Tibial nerve (tissue), 4 donors: ENCODE measurements at places on chromosomes 12 and 14. TPM values are rescaled to one million over a fixed set of nuclear protein-coding genes. Genes with fewer than 3 reads are reported as not detected.
A peak's percentile ranks its signal among the peaks of the same experiment; 100 is the strongest.

RAD51AP1 gene
- 2.5 TPM for total RNA-seq

ABHD12B gene
- not detected for total RNA-seq

CDC42BPB gene
- total RNA-seq = 127 TPM

WNT1 gene
- total RNA-seq = not detected

GRCh38 chr14:53547593-53547992, 394.5 kb upstream of the DDHD1 start:
- no peaks in the 10 kb centered on the region for H3K4me1 ChIP-seq
- DNase-seq = no peak
- no peaks in the 10 kb centered on the region for H3K27me3 ChIP-seq
- no peaks in the 10 kb centered on the region for H3K36me3 ChIP-seq

DNA sequence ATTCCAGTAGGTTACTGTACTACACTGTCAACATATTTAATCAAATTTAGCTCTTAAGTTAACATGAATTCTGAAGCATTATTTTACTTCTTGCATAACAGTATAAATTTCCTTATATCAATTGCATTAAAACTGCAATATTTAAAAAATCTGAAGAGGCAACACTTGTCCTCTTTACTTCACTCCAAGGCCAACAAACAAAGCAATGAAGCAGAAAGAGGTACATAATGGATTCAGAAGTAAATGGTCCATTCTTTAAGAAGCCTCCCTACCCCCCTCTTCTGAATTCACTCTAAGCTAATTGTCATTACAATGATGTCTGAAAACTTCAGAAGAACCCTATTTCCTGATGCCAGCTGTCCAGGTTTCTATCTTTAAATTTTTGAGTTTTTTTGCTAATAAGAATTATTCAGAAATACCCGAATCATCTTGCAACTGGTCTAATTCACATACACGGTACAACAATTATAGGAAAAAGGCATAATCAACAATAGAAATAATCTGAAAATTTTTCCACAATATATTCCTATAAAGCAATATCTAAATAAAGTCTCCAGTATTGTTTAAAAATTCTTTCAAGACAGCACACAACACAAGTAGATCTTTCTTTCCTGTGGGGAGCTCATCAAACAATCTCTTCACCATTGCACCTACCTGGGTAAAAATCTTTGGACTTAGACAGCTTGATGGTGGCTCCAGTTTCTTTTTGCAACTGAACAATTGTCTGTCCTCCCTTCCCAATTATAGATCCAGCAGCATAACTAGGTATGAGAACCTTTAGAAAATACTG, 2.9 kb downstream of the NOVA1 start:
- peak overlapping the region; percentile 54 for H3K4me3 ChIP-seq
- H3K4me1 ChIP-seq = no peaks in the 10 kb centered on the region
- no peak for DNase-seq
- H3K36me3 ChIP-seq = no peaks in the 10 kb centered on the region

GRCh38 chr12:26460361-26460760, 265.0 kb downstream of the SSPN start:
- peaks cover 3% of the 10 kb centered on the region for H3K36me3 ChIP-seq
- no peak for DNase-seq
- H3K27ac ChIP-seq = no peak overlapping the region

GRCh38 chr14:21024585-21025370, at the start of gene NDRG2:
NDRG2 (minus strand) TSS chr14:21025061; CDS start chr14:21023315, 1,746 bp downstream.
- H3K4me1 ChIP-seq = peaks cover 7% of the 10 kb centered on the region
- H3K27ac ChIP-seq = peak within 1 kb of the TSS; percentile 99
- peak; percentile 72 for DNase-seq
- peaks cover 26% of the 10 kb centered on the region for H3K36me3 ChIP-seq

DNA sequence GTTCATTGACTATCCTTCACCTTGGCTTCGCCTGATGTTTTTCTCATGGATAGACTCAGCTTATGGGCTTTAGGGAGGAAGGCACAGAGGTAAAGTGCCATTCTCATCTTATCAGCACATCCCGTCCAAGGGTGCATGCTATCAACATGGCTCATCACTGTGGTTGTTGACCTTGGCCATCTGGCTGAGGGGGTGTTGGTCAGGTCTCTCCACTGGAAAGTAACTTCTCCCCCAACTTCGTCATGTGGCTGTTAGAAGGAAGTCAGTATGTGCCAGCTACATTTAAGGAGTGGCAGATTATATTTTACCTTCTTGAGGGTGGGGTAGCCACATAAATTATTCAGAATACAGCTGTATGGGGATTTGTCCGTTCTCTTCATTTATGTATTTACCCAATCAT, 68.9 kb downstream of the EML1 start:
- no peaks in the 10 kb centered on the region for H3K4me1 ChIP-seq
- no peak overlapping the region for H3K4me3 ChIP-seq
- no peak for DNase-seq
- H3K27ac ChIP-seq = no peak overlapping the region

DNA sequence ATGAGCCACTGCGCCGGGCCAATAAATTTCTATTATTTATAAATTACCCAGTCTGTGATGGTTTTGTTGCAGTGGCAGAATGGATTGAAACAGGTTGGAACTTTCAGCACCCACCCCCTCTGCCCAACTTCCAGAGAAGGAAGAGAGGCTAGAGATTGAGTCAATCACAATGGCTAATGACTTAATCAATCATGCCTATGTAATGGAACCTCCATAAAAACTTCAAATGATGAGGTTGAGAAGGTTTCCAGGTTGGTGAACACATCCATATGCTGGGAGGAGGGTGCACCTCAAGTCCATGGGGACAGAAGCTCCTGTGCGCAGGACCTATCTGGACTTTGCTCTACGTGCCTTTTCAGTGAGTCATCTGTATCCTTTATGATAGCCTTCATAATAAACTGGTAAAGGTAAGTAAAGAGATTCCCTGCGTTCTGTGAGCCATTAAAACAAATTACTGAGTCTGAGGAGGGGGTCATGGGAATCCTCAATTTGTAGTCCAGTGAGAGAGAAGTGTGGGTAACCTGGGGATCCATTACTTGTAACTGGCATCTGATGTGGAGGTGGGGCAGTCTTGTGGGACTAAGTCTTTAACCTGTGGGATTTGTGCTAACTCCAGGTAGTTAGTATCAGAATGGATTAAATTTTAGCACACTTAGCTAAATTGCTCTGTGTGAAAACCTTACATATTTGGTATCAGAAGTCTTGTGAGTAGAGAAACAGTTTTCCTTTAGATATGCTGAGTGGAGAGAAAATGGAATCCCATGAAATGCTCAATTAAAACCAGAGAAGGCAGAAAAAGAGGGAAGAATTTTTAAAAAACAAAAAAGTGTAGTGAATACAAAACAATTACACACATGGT, 11.7 kb upstream of the NGDN start:
- H3K4me1 ChIP-seq = no peaks in the 10 kb centered on the region
- no peaks in the 10 kb centered on the region for H3K36me3 ChIP-seq
- peaks cover 9% of the 10 kb centered on the region for H3K27me3 ChIP-seq
- DNase-seq = no peak
- H3K4me3 ChIP-seq = no peak overlapping the region

DNA sequence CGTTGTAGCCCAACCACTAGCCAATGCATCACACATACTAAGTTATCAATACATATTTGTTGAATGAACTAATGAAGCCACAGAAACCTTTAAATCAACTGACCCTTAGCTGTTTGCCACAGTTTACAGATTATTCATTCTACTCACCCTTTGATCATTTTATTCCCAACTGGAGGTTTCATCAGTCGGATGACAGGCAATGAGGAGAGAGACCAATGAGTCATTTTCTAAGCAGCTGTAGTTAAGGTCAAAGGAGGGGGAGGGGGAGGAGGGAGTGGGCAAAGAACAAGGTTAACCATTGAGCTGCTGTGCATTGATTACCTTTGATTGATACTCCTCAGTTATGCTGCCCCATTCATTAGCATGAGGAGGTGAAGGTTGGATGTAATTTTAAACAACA, 469.5 kb downstream of the VRK1 start:
- no peaks in the 10 kb centered on the region for H3K36me3 ChIP-seq
- H3K4me1 ChIP-seq = no peaks in the 10 kb centered on the region
- H3K27me3 ChIP-seq = no peaks in the 10 kb centered on the region
- H3K4me3 ChIP-seq = no peak overlapping the region
- H3K27ac ChIP-seq = no peak overlapping the region
- DNase-seq = no peak

- H3K27me3 ChIP-seq = peaks cover 3% of the 10 kb centered on the region
- DNase-seq = no peak
- H3K4me3 ChIP-seq = no peak overlapping the region
- H3K27ac ChIP-seq = no peak overlapping the region
These were observed 131.9 kb downstream of the HMGA2 start for GRCh38 chr12:65956056-65956738.

GRCh38 chr12:116712458-116713303, 25.2 kb downstream of the SPRING1 start:
- H3K27ac ChIP-seq = peak overlapping the region; percentile 74
- H3K4me1 ChIP-seq = peaks cover 47% of the 10 kb centered on the region
- no peaks in the 10 kb centered on the region for H3K36me3 ChIP-seq
- H3K27me3 ChIP-seq = peaks cover 4% of the 10 kb centered on the region
- H3K4me3 ChIP-seq = no peak overlapping the region

DNA sequence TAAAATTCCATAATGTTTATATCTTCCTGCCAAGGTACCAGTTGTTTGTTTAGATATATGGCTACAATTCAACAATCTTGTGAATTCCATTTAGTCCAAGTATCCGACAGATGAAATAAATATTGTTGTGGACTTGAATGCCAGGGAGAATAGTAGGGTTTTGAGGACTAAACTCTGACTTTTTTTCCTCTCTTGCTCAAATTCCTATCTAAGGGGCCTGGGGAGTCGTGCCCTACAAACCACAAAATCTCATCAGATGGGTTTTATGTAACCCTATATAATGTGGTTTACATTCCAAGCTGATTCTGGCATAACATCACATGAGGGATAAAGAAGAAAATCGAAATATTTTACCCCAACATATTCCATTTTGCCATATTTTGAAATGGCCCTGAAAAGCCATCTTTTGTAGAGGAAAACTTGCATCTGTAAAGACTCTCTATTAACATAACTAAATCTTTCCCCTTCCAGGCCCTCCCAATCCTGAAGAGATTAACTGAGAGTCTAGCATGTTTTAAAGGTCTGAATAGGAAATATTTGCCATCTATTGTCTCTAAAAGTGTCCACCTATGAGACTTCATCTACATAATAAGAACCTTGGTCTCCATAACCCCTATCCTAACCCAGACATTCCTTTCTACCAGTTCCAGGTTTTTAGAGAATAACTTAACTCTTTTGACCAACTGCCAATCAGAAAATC, 184.7 kb upstream of the KITLG start:
- H3K4me1 ChIP-seq = no peaks in the 10 kb centered on the region
- DNase-seq = no peak
- no peaks in the 10 kb centered on the region for H3K27me3 ChIP-seq
- no peak overlapping the region for H3K27ac ChIP-seq
- no peak overlapping the region for H3K4me3 ChIP-seq
- H3K36me3 ChIP-seq = no peaks in the 10 kb centered on the region

- H3K4me3 ChIP-seq = no peak overlapping the region
- H3K36me3 ChIP-seq = no peaks in the 10 kb centered on the region
- H3K4me1 ChIP-seq = no peaks in the 10 kb centered on the region
- no peak overlapping the region for H3K27ac ChIP-seq
These were observed 127.7 kb downstream of the KIF26A start for GRCh38 chr14:104265918-104266630.

DNA sequence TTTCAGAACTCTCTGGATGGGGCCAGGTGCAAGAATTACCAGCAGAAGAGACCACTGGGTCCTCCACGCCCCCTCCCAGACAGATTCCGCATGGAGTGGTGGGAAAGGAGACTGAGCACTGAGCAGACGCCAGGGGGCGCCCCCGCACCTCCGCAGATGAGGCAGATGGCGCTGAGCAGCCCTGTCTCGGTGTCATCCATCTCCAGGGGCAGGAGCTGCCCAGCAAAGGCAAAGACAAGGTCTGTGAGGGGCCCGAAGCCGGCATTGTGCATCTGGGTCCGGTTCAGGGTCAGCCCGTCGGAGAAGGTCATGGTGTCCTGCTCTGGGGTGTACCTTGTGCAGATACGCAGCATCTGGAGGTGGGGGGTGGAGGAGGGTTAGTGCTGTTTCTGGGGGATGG, 6.3 kb upstream of the ITGB7 start:
- peak; percentile 77 for DNase-seq
- no peak overlapping the region for H3K27ac ChIP-seq
- no peaks in the 10 kb centered on the region for H3K27me3 ChIP-seq
- peaks cover 26% of the 10 kb centered on the region for H3K4me1 ChIP-seq

DNA sequence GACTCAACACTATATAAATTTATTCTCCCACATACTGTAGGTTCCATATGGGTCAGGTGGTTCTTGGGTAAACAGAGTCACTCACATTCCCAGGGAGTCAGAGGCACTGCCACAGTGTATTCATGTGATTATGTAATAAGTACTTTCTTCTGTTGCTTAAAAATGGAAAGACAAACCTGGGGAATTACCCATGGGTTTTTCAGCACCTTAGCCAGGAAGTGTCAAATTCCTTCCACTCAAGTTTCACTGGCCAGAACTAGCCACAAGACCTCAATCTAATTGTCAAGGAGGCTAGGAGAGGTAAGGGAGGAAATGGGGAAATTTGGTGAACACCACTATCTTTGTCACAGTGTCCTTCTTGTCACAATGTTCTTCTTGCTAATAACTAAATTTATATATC, 333.2 kb upstream of the MDGA2 start:
- no peak for DNase-seq
- no peaks in the 10 kb centered on the region for H3K4me1 ChIP-seq
- H3K4me3 ChIP-seq = no peak overlapping the region
- H3K27ac ChIP-seq = no peak overlapping the region
- H3K27me3 ChIP-seq = no peaks in the 10 kb centered on the region
- no peaks in the 10 kb centered on the region for H3K36me3 ChIP-seq

- no peaks in the 10 kb centered on the region for H3K27me3 ChIP-seq
- H3K36me3 ChIP-seq = no peaks in the 10 kb centered on the region
- H3K4me3 ChIP-seq = peak overlapping the region; percentile 86
- no peak for DNase-seq
- peak overlapping the region; percentile 93 for H3K27ac ChIP-seq
- H3K4me1 ChIP-seq = peaks cover 57% of the 10 kb centered on the region
These were observed 977 bp downstream of the HEATR5A start for GRCh38 chr14:31419179-31419966.

DNA sequence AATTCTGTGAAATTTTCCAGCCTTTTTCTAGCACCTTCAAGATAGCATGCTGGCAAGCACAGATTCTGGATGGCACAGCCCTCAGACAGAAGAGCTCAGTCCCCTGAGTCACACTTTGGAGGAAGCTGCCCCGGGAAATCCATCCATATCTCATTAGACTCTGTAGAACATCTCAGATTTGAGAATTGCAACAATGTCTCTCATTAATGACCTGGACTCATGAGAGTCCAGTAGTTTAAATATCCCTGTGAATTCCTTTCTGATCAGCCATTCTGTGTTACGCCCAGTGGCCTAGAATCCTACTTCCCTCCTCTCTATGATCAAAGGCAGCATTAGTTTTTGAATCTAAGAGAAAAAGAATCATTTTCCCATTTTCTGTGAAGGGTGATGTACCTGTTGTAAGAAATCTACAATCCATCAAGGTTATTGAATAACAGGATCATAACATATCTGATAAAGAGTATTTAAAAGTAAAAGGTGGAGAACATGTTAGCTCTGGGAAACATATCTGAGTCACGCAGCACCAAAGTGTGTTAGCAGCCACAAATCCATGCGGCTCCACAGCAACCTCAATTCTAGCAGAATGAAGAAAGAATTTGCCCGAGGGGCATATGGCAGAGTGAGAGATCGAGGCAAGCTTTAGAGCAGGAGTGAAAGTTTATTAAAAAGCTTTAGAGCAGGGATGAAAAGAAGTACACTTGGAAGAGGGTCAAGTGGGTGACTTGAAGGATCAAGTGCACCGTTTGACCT, 855.6 kb upstream of the TMEM132C start:
- no peak for DNase-seq
- no peaks in the 10 kb centered on the region for H3K4me1 ChIP-seq
- H3K27me3 ChIP-seq = no peaks in the 10 kb centered on the region
- no peak overlapping the region for H3K4me3 ChIP-seq
- no peaks in the 10 kb centered on the region for H3K36me3 ChIP-seq
